ENCODE measurements at places on chromosomes 6 and 20.

GRCh38 chr20:5312518-5312917 is 4.2 kb downstream of the PROKR2 start:
- no peak for DNase-seq

DNA sequence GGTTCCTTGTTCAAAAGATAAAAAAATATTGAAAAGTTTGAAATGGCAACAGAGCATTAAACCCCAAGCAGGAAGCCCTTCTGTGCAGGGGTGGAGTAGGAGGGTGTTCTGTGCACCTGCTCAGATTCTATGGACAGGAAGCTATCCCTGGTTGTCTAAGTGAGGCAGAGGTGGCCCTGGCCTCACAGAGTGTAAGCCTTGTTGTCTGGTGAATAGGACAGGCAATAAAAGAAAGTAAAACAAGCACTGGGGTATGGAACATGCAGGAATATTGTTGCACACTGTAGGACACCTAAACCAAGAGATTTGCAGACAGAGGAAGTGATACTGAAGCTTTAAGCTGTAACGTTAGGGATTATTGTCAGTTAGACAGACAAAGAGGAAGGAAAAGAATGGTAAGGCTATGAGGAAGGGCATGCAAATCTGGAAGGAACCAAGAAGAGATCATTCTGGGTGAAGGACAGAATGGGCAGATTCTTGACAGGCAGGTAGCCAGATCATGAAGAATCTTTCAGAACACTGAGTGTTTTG is 66.8 kb downstream of the TBC1D7 start:
- DNase-seq, result peak; percentile 66

GRCh38 chr20:24816907-24817306 is 132.2 kb upstream of the CST7 start:
- no peak for DNase-seq

DNA sequence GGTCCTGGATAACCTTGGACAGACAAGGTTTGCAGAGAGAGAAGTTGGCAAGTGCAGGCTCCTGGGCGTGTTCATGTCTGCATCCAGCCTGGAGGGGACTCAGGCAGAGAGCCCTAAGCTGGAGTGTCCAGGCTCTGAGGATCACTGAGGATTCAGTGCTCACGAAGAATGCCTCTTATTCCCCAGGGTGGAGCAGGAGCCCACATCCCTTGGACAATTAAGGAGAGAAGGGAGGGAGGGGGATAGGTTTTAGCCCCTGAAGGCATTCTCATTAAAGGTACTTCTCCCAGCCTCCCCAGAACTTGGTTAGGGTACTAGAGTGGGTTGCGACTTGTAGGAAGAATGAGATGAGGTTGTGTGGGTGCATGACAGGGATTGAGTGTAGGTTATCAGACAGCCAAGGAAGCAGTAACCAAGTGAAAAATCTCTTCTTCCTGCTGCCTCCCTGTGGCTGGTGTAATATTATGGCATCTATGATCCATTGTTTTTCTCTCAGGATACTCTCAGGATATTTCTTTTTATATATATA is 680 bp downstream of the HLA-DPB1 start:
- DNase-seq, result no peak

Measured in memory B cell (primary cell).